NCI-H2029 treated with DMSO at 0.1 percent for 48 hours (cell line): ENCODE measurements at places on chromosomes 16 and 17.

DNA sequence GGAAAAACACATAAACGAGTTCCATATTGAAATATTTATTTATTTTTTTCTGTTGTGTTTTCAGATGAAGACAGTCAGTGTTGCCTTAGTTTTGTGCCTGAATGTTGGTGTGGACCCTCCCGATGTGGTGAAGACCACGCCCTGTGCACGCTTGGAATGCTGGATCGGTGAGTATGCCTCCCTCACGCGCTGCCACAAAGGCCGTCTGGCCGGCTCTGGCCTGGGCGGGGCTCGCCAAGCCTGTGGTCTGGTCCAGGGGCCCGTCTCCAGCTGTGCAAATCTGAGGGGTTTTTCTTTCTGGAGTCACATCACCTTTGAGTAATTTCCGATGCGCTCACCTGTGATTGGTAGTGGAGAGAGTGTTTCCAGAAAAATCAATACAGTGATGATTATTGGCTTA, 81.0 kb downstream of the RPTOR start:
- DNase-seq, result no peak

- no peak for DNase-seq
Observed at GRCh38 chr17:57413848-57414651, 157.7 kb downstream of the MSI2 start.

DNA sequence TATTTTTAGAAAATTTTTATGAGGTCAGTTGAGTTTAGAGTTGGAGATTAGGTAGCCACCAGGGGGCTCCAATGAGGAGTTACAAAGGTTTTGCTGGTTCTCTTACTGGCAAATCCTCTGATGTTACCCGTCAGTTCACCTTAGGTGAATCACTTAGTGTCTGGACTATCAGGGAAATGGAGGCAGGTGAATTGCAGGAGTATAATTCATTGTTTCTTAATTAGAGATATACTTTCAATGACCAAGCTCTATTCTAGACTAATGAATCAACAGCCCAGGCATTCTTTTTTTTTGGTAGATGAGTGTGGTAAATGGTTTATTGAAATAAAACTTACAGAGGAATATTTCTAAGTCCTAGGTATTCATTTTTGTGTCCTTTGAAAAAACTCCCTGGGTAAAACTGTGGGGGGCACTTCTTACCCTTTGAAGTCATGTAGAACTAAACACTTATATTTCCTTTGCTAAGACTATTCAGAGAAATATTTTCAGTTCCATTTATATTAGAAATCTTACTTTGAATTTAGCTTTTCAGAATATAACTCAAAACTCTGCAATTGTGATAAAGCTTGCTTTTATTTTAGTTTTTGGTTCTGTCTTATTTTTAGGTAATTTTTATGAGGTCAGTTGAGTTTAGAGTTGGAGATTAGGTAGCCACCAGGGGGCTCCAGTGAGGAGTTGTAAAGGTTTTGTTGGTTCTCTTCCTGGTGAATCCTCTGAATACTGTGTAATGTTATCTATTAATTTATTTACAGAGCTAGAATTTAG, 17.7 kb downstream of the PSMD11 start:
- DNase-seq, result peak; percentile 9

DNA sequence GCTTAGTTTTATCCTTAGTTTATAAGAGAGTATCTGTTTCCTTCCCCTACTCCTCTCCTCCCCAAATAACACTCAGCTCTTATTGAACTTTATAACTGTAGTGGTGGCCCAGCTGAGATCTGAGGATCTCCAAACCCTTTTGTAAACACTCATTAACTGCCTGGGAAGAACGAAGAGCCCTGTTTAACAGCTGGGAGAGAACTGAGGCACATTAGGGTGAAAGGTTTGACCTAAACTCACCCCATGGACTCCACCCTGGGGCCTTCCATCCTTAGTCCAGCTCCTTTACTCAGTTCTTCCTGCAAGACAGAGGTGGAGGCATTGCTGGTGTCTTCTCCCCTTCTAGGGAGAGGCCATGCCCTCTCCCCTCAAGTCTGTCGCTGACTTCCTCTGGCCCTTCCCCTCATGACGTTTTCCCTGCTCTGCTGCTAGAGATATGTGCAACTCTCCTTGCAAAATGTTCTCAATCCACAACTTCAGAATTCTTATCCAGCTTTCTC, 1.2 kb upstream of the RARA start:
- DNase-seq, result no peak

- no peak for DNase-seq
Observed at GRCh38 chr17:9844153-9844552, 18.4 kb downstream of the GLP2R start.

GRCh38 chr16:24253192-24253591, 2.9 kb upstream of the CACNG3 start:
- peak; percentile 67 for DNase-seq

GRCh38 chr17:59572301-59572924, 7.0 kb downstream of the DHX40 start:
- no peak for DNase-seq

GRCh38 chr17:64075913-64076312, 54.0 kb downstream of the ERN1 start:
- no peak for DNase-seq

- no peak for DNase-seq
Observed at GRCh38 chr17:16980813-16981731, 9.2 kb upstream of the TNFRSF13B start.

GRCh38 chr17:81480140-81481072, 32.2 kb downstream of the ACTG1 start:
- DNase-seq, result no peak

DNA sequence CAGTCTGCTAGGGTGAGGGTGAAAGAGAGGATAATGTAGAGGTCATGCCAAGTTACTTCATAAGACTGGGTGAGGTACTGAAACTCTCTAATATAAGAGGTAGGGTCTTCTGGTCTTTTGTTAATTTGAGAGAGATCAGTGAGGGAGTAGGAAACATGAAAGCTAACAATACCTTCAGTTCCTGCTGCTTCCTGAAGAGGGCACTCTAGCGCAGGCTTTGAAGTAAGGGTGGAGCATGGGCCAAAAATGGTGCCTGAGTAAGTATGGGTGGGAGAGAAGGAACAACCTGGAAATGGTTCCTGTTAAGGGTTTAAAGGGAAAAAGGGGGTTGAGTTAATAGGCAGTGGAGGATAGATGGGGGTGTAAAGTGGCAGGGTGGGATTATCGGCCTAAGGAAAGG, 2449.5 kb downstream of the TP53TG3F start:
- DNase-seq, result no peak

DNA sequence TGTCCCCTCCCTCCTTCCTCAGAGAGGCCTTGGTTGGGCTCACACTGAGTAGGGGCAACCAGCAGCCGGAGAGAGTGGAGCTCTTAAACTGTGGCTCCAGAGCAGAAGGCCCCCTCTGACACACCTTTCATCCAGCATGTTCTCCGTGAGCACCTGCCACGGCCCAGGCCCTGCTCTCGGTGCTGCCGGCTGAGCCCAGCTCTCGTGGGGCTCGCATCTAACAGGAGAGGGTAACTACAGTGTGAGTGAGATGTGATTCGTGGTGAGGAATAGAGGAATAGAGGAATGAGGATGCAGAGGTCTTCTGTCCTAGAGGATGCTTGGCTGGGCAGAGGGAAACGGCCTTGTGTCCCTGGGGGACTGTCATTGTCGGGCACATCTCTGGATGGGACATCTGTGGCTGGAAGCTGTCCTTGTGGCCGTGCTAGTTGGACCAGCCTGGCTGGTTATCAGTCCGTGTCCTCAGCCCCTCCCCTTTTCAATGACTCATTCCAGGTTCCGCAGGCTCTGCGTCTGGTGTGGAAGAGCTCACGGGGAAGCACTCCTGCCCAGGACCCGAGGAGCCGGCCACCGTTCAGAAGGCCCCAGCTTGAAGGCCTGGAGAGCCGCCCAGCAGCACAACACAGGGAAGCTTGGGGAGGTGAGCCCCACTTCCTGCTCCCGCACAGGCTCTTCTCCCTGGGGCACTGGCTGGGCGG, 11.9 kb upstream of the DNASE1 start:
- DNase-seq, result no peak

GRCh38 chr17:79476074-79476652, 134.7 kb downstream of the RBFOX3 start:
- no peak for DNase-seq

DNA sequence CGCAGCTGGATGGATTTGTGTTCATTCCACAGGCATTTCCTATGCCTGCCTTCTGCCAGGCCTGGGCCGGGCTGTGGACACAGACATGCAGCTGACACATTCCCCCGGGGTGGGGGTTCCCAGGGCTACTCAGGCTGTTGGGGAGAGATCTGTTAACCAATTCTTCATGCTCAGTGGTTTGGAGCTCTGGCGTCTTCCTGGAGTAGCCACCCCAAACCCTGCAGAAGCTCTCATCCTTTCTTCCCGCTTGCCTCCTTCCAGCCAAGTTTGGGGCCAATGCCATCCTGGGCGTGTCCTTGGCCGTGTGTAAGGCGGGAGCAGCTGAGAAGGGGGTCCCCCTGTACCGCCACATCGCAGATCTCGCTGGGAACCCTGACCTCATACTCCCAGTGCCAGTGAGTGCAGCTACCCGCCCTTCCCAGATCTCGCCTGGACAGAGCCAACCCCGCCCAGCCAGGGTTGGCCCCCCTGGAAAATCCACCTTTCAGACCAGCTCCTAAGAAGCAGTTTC, 2.6 kb downstream of the ENO3 start:
- no peak for DNase-seq

DNA sequence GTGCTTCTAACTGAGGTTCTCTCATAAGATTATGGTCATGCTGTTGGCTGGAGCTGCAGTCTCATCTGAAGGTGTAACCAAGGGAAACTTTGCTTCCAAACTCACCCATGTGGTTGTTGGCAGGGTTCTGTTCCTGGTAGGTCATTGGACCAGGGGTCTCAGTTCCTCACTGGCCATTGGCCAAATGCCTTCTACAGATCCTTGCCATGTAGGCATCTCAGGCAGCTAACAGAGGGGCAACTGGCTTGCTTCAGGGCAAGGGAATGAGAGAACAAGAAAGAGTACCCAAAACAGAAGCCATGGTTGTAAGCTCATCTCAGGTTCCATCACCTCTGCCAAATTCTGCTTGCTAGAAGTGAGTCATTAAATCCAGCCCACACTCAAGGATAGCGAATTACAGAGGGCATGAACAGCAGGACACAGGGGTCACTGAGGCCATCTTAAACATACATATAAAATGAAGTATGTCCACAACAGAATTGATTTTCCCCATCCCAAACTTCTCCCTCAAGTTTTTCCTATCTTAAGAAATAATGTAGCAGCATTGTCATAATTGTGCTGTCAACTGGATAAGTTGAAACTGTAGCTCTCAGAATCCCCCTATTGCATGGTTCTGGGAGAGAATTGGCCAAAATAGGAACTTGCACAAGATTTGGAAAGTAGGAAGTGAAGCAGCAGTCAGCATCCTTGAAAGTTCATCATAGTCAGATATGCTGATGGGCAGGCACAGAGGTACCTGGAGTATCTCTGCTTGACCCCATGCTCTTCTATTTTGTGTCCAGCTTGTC, 42.4 kb upstream of the CES5A start:
- no peak for DNase-seq

GRCh38 chr16:66374176-66374575, 7.7 kb downstream of the CDH5 start:
- no peak for DNase-seq
